Activated CD4-positive, alpha-beta T cell treated with anti-CD3 and anti-CD28 coated beads for 36 hours (primary cell): ENCODE measurements at places on chromosomes 2 and 18. TPM values are rescaled to one million over a fixed set of nuclear protein-coding genes. Genes with fewer than 3 reads are reported as not detected.

Gene BMP10
- not detected for total RNA-seq

Gene CPSF3
- 72.3 TPM for total RNA-seq

Gene MARCO
- total RNA-seq, result not detected

GRCh38 chr18:67783196-67783946 lies 266.9 kb upstream of the DSEL start:
- H3K4me3 ChIP-seq, result no peak overlapping the region
- no peaks in the 10 kb centered on the region for H3K4me1 ChIP-seq
- no peak for DNase-seq
- no peak overlapping the region for H3K27ac ChIP-seq

- H3K27ac ChIP-seq, result no peak overlapping the region
- no peak for DNase-seq
- H3K4me3 ChIP-seq, result no peak overlapping the region
Observed at GRCh38 chr2:19579461-19579860, 221.0 kb upstream of the OSR1 start.

Gene RBM43
- 5.7 TPM for total RNA-seq

GRCh38 chr18:77045677-77046076 lies 86.9 kb downstream of the MBP start:
- peaks cover 44% of the 10 kb centered on the region for H3K36me3 ChIP-seq
- no peak for DNase-seq
- no peak overlapping the region for H3K27ac ChIP-seq
- no peak overlapping the region for H3K4me3 ChIP-seq
- no peaks in the 10 kb centered on the region for H3K27me3 ChIP-seq
- peaks cover 23% of the 10 kb centered on the region for H3K4me1 ChIP-seq

GRCh38 chr18:7004009-7004408 lies 113.6 kb downstream of the LAMA1 start:
- H3K27me3 ChIP-seq, result no peaks in the 10 kb centered on the region
- H3K36me3 ChIP-seq, result no peaks in the 10 kb centered on the region
- H3K27ac ChIP-seq, result no peak overlapping the region
- DNase-seq, result no peak
